ENCODE measurements at places on chromosomes 16 and 17.
A peak's percentile ranks its signal among the peaks of the same experiment; 100 is the strongest.

GRCh38 chr17:3656755-3657587, 11.4 kb downstream of the TAX1BP3 start:
- no peak for DNase-seq

GRCh38 chr16:12573730-12574383, 229.8 kb downstream of the CPPED1 start:
- no peak for DNase-seq

GRCh38 chr17:44687756-44688155, 1.8 kb downstream of the CCDC43 start:
- DNase-seq, result no peak

- DNase-seq, result peak; percentile 98
These were observed 2.9 kb downstream of the TMEM107 start for GRCh38 chr17:8173056-8173870.

- DNase-seq, result no peak
These were observed 2032.8 kb downstream of the TP53TG3F start for GRCh38 chr16:35492225-35492624.

- no peak for DNase-seq
These were observed 74.0 kb downstream of the SEC14L1 start for GRCh38 chr17:77214743-77215142.

GRCh38 chr16:71476457-71477124, 12.5 kb downstream of the ZNF19 start:
- DNase-seq, result no peak

- no peak for DNase-seq
These were observed 7.2 kb upstream of the SLC52A1 start for GRCh38 chr17:5042157-5043022.

- DNase-seq, result no peak
These were observed 17.5 kb downstream of the SLC47A1 start for GRCh38 chr17:19551165-19551564.

DNA sequence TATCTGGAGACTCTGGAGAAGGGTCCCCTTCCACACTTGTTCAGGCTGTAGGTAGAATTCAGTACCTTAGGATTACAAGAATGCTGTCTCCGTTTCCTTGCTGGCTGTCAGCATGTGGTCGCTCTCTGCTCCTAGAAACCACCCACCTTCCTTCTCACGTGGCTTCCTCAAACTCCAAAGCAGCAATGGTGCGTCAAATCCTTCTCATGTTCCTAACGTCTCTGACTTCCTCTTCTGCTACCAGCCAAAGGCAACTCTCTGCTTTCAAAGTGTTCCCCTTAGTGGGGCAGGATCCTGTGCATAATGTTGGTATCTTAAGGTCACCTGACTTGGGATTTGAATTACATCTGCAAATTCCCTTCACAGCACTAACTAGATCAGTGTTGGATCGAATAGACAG, 30.9 kb upstream of the DYNLRB2 start:
- DNase-seq, result no peak

- no peak for DNase-seq
These were observed 51.8 kb downstream of the SF3B3 start for GRCh38 chr16:70575376-70575775.

GRCh38 chr16:79810449-79811189, 210.1 kb upstream of the MAF start:
- DNase-seq, result no peak

GRCh38 chr16:86618431-86619238, 40.3 kb downstream of the FOXL1 start:
- DNase-seq, result no peak

- no peak for DNase-seq
These were observed 273.2 kb downstream of the C16orf95 start for GRCh38 chr16:87044032-87044382.

DNA sequence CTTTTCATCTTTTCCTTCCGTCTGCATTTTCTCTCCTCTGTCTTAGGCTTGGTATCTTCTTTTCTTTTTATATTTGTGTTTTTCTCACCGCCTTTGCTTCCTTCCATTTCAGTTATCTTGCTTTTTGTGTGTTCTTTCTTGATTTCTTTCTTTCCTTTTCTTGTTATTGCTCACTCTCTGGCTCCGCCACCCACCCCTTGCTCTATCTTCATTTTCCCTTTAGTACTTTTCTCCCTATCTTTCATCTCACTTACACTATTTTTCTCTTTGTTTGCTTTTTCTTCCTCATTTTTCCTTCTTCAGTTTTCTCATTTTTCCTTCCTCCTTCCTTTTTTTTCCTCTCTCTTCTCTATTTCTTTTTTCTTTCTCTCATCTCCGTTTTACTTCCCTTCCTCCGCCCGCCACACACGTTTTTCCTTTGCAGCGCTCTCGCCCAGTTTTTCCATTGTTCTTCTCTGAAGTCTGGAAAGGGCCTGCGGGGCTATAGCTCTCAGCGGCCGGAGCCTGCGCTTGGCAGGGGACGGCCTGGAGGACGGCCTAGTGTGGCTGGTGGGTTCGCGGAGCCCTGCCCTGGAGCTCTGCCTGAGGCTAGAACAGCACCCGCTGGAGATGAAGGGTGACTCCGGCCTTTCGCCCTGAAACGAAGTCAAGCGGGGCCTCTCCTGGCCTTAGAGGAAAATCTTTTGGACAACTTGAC, 5.2 kb upstream of the HOXB13 start:
- DNase-seq, result no peak

- no peak for DNase-seq
These were observed 25.1 kb upstream of the SLC47A1 start for GRCh38 chr17:19508577-19508867.

GRCh38 chr17:12409082-12409481, 256.6 kb upstream of the MYOCD start:
- DNase-seq, result no peak

GRCh38 chr17:51103451-51103850, 17.2 kb downstream of the SPAG9 start:
- DNase-seq, result no peak

- no peak for DNase-seq
These were observed 38.6 kb downstream of the CDH11 start for GRCh38 chr16:65083164-65083857.

- no peak for DNase-seq
These were observed 5.7 kb downstream of the METRNL start for GRCh38 chr17:83085103-83085502.

- DNase-seq, result no peak
These were observed 27.4 kb downstream of the IQCK start for GRCh38 chr16:19745286-19746010.

DNA sequence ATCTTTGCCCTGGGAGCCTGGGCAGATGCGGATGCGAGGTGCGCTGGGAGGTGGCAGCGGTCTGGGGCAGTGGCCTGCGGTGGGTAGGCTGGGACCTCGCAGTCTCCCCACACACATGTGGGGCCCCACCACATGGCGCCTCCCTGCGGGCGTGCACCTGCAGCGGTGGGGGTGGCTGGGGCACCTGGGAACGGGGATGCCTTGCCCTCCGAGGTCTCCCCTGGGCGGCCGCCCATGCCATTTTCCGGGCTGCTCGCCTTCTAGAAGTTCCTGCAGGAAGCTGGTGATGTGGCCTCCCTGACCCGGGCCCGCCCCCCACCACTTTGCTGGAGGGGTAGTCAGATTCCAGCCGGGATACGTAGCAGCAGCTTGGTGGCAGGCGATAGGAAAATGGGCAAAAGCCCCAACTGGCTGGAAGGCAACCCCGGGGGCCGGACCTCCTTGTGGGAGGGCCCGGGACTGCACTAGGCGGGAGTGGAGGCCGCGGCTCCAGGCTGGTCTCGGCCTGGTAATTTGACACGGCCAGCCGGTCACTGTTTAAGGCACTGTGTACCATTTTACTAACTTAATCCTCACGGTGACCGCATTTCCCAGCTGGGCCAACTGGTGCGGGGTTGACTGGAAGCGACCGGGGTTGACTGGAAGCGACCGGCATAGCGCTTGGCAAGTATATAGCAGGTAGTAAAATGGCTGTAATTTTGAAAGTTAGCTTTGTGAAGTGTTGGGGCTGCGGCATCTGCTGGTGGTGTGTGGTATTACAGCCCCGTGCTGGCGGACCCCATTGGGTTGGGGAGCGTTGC, 38.5 kb downstream of the IGF2BP1 start:
- DNase-seq, result peak; percentile 44

- no peak for DNase-seq
These were observed 44.7 kb downstream of the NEUROD2 start for GRCh38 chr17:39562976-39563375.

GRCh38 chr16:81106826-81107503, 10.8 kb upstream of the GCSH start:
- no peak for DNase-seq

DNA sequence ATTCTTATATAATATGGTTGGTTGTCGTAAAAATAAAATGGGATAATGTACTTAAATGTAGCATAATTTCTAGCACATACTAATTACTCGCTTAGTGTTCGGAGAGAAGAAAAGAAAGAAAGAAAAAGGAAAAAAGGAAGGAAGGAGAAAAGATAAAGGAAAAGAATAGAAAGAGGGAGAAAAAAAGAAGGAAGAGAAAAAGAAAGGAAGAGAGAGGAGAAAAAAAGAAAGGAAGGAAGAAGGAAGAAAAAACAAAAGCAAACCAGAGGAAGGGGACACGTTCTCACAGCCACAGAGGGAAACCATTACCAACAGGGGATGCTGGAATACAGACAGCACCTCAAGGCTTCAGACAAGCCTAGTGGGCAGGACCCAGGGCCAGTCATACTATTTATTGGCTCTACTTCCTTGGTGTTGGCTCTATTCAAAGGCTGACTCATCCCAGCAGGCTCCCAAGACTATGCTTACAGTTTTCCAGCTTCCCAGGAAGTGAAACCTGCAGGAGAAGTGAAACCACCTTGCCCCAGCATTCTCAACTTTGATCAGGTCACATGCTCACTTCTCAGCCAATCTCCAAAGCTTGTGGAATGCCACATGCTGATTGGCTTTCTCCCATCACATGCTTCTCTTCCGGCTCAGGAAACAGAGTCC, 273.5 kb upstream of the IRX5 start:
- DNase-seq, result no peak

GRCh38 chr17:67183531-67183930, 61.5 kb downstream of the HELZ start:
- DNase-seq, result no peak

DNA sequence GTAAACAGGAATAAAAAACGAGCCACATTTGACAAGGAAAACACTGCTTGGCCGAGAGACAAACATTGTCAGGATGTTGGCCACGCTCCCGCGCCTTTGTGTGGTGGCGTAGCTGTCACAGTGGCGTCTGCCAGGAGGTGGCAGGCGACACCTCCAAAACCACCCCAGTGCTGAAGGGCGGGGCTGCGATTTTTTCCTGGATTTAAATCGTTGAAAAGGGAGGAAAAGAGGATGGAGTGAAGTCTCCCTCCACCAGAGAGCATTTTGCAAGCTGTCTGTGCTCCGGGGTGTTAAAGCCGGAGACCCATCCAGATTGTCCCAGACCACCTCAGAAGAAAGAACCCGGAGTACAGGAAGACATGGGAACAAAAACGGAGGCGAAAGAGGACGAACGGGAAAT, 12.7 kb downstream of the MRM3 start:
- DNase-seq, result peak; percentile 19

GRCh38 chr17:753418-753817, 1.4 kb upstream of the GEMIN4 start:
- no peak for DNase-seq

- no peak for DNase-seq
These were observed 75.7 kb downstream of the CYTH1 start for GRCh38 chr17:78706271-78706915.

GRCh38 chr16:31473264-31473984, 1.5 kb downstream of the TGFB1I1 start:
- no peak for DNase-seq

DNA sequence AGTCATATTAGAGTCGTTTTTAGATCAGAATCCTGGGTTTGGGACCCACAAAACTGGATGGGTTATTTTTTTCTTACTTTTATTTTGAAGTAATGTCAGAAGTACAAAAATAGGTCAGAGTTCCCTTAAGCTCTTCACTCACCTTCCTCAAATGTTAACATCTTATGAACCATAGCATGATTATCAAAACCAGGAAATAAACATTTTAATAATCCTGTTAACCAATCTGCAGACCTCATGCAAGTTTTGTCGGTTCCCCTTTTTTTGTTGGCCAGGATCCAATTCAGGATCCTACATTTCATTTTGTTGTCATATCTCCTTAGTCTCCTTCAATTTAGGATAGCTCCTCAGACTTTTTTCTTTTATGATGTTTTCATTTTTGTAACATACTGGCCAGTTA, 162.0 kb downstream of the CHD9 start:
- no peak for DNase-seq

DNA sequence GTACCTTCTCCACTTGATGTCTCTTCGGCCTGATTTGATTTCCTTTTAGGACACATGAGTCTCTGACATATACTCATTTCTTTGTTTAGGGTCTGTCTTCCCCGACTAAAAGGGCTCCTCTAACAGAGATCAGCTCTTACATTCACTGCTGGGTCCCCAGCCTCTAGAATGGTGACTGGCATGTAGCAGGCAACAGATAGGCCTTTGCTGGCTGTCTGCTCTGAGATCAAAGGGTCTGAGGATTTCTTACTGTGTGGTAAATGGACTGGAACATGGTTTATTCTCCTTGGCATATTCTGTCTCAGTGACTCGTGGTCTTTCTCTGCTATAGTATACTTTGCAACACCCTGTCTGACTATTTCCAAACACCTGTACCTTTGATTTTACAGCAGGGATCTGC, 16.7 kb downstream of the DNAAF1 start:
- DNase-seq, result no peak
